ENCODE measurements at places on chromosomes 11 and 22. TPM values are rescaled to one million over a fixed set of nuclear protein-coding genes. Genes with fewer than 3 reads are reported as not detected.

DNA sequence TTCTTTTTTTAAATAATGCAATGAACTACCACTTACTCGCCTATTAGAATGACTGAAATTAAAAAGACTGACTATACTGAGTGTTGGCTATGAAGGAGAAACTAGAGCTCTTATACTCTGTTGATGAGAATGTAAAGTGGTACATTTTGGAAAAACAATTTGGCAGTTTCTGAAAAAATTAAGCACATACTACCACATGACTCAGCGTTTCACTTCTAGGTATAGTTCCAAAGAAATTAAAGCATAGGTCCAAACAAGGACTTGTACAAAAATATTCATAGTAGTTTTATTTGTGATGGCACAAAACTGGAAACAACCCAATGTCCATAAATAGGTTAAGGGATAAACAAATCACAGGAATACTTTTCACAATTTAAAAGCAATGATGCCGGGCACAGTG, 22.4 kb upstream of the SLC29A2 start:
- no peak for DNase-seq

The ME3 gene
- 9.1 TPM for total RNA-seq

The POTEH gene
- total RNA-seq: not detected

GRCh38 chr11:92302770-92303169, 78.2 kb downstream of the FAT3 start:
- no peak for DNase-seq

GRCh38 chr11:28011813-28012212, 96.1 kb downstream of the KIF18A start:
- DNase-seq: no peak
